ENCODE measurements at places on chromosomes 2 and 18.

GRCh38 chr2:42239811-42240210, 70.7 kb downstream of the EML4 start:
- DNase-seq = no peak

GRCh38 chr18:76656925-76657827, 162.1 kb upstream of the ZNF516 start:
- DNase-seq = no peak

- no peak for DNase-seq
Measured at GRCh38 chr2:205792908-205793307, 110.6 kb downstream of the NRP2 start.

DNA sequence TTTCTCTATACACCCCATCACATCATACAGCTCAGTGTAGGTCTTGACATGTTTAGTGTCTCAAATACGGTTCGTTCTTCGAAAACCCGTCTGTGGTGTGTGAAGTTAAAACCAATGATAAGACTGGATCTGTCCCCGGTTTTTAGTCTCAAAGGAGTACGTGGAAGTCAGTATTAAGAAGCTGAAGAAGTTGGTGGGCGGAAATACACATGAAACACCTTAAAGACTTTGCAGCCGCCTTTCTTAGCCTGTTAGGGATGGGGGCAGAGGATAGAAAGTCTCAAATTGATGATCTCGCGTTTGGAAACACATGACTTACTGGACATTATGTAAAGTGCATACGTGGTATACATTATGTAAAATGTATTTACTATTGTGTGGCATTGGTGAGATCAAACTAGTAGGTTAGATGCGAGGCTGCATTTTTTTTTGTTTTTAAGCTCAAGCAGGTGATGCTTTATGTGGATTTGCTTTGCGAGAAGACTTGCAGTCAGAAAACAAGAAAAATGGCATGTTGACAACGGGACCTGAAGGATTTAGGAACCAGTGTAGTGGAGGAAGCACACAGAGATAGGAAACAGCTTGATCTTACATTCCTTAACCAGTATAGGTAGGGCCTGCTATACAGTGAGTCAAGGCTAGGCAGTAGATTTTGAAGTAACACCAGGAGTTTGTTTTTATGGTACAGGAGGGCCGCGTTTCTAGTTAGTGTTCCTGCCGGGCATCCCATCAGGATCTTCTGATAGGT, 1.2 kb downstream of the CNOT11 start:
- no peak for DNase-seq

DNA sequence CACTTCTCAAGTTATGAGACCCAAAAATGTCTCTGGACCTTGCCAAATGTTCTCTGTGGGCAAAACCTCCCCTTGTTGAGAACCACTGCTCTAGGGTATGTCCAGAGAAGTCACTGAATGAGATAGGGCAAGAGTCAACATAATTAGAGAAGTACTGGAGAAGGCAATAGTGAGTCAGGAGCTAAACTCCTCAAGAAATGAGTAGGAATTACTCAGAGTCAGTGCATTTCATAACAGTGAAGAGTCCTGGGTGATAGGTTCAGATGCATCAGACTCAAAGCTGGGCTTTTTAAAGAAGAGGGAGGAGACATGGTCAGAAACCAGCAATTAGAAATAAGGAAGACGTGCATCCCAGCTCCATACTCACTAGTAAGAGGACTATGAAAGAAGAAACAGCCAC, 38.6 kb upstream of the IHH start:
- DNase-seq = no peak

DNA sequence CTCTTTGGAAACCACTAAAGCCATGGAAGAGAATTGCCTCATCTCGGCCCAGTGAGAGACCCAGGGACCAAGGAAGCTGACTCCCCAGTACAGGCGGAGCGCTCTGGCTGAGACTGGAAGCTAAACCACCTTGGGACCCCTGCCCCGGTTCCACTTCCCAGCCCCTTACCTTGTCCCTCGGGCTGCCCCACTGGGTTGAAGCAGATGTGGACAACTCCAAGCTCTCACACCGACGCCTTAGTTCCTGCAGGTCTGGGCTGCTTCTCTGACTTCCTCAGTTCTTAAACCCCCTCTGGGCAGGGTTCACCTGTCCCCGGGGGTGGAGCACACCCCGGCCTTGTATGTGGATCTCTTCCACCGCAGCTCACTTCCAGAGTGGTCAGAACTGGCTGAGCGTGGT, 266.2 kb downstream of the PHLPP1 start:
- DNase-seq = no peak

DNA sequence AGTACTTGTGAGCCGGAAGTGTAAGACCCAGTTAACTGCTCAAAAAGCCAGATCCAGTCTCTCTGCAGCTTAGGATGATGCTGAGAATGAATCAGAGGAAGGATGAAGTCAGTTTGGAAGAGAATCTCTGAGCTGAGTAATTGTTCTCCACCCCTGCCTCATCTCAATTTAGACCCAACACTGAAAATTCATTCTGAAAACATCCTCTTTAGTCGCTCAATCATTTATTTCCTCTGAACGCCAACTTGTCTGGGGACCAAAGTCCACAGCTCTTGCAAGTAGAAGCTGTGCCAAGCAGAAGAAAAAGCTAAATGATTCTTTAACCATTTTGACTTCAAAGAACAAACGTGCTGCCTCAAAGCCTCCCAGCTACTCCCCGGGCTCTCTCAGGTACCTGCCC, 177.1 kb upstream of the KLHL29 start:
- DNase-seq = no peak

GRCh38 chr2:190159453-190159852, 96.9 kb upstream of the MSTN start:
- no peak for DNase-seq

- no peak for DNase-seq
Measured at GRCh38 chr18:76131738-76132137, 363.3 kb downstream of the ZNF516 start.

DNA sequence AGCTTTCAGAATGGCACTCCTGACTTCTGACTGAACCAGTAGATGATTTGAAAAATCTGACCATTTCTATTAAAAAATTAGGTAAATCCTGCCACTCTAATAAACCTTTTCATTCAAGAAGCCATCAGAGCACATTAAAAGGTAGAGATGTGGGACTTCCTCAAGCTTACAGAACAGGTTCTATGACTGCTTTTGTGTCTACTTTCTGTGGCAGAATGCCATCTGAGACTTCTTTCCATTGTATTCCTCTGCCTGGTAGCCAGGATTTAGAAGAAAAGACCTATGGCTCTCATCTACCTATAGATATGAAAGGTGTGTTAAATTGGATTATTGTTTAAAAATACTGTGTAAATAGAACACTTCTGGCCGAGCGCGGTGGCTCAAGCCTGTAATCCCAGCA, 99.9 kb upstream of the NABP1 start:
- DNase-seq = no peak

DNA sequence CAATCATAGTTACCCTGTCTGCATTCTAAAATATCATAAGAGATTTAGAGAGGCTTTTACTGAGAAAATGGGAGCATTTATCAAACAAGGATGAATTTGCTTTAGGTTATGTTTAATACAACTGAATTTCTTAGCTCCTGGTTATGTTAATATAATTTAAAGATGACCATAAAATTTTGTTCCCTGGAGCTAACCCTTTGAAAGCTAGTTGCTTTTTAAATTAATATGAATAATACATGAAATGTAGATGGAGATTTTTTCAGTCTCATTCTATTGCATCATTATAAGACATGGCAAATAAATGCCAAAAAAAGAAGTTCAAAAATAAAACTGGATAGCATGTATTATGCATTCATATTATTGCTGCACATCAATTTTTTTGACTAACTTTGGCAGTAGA, 344.1 kb upstream of the NXPH2 start:
- no peak for DNase-seq

DNA sequence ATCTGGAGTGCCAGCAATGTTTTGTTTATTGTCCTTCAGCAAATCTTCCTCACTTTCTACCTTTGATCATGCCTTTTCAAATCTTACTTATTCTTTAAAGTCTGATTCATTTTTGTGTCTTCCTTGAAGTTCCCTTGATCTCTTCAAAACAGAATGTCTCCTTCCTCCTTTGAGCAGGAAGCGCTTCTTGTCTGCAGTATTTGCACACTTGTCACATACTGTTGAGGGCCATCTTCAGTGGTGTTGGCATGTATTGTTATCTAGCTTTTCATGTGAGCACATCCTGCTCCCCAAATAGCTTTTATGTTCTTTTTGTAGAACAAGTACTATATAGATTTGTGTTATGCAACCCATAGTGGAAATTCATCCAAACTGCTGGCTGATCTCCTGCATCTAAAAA, 5.9 kb upstream of the CERS6 start:
- no peak for DNase-seq

- DNase-seq = no peak
Measured at GRCh38 chr2:8328217-8328616, 353.6 kb upstream of the ID2 start.

DNA sequence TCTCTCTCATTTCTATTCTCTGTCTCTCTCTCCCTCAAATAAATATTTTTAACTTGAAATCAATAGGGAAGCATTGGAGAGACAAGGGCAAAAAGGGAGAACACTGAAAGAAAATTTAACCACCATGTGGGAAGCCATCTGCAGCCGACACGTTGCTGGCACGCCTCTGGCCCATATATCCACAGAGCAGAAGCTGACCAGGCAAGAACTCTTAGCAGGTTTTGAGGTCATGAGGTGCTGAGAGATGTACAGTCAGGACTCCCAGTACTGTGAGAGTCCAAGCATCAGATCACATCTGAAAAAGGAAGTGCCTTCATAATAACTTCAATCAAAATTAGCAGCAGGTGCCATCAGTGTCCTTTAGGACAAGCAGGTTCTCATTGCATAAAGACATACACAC, 156.6 kb downstream of the AKAIN1 start:
- no peak for DNase-seq

GRCh38 chr2:54271843-54272627, 16.0 kb upstream of the TSPYL6 start:
- DNase-seq = no peak

GRCh38 chr2:26344581-26345282, 1.2 kb upstream of the SELENOI start:
- peak; percentile 37 for DNase-seq

- no peak for DNase-seq
Measured at GRCh38 chr2:212249451-212249850, 289.2 kb downstream of the ERBB4 start.

DNA sequence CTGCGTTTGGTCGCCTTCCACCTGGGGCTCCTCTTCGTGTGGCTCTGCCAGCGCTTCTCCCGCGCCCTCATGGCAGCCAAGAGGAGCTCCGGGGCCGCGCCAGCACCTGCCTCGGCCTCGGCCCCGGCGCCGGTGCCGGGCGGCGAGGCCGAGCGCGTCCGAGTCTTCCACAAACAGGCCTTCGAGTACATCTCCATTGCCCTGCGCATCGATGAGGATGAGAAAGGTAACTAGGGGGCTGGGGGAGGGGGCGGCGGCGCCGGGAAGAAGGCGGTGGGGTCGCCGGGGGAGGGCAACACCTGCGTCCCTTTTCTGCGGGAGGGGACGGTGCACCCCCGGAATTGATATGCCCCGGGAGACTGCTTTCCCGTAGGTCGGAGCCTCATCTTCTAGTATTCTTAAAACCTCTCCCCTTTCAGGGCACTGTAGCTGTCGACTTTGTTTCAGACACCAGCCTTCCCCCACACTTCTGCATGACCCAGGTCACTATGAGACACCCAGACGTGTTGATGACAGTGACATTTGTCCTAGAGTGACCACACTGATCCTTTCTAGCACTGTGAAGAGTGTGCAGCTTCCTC, 755 bp downstream of the SPAST start:
- DNase-seq = no peak

DNA sequence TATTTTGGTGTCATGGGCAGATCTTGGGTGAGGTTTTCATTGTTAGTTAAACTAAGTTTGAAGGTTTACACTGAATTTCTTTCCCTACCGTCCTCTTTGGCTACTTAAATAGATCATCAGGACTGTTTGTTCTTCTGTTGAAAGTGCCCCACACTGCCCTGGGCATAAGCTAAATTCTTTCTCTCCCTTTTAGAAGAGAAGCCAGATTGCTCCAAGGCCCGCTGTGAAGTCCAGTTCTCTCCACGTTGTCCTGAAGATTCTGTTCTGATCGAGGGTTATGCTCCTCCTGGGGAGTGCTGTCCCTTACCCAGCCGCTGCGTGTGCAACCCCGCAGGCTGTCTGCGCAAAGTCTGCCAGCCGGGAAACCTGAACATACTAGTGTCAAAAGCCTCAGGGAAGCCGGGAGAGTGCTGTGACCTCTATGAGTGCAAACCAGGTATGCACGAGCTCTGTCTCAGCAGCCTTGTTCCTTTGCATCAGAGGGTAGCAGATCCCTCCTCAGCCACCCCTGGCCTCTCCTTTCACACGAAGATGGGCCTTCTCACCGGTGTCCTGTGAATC, 85.6 kb downstream of the CRIM1 start:
- no peak for DNase-seq

- no peak for DNase-seq
Measured at GRCh38 chr18:56327191-56327885, 311.1 kb downstream of the TXNL1 start.

- DNase-seq = no peak
Measured at GRCh38 chr2:106703161-106703560, 182.8 kb downstream of the ST6GAL2 start.

- DNase-seq = no peak
Measured at GRCh38 chr2:127586746-127587295, 51.3 kb downstream of the MYO7B start.

DNA sequence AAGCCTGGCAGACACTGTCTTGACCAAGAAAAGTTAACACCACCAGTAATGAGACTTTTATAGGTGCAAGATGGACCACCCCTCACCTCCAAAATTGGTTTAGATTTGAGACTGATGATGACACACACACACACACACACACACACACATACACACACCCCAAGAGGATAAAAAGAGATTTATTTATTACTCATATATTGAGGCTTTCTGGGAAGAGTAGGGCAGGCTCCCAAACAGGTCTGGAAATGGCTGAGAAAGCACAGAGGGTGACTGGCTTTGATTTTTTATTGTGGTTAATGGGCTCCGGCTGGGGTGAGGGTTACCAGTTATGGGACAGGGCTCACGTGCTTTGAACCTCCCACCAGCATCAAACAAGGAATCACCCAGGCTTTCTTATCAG, 54.2 kb upstream of the ADAM23 start:
- DNase-seq = no peak

DNA sequence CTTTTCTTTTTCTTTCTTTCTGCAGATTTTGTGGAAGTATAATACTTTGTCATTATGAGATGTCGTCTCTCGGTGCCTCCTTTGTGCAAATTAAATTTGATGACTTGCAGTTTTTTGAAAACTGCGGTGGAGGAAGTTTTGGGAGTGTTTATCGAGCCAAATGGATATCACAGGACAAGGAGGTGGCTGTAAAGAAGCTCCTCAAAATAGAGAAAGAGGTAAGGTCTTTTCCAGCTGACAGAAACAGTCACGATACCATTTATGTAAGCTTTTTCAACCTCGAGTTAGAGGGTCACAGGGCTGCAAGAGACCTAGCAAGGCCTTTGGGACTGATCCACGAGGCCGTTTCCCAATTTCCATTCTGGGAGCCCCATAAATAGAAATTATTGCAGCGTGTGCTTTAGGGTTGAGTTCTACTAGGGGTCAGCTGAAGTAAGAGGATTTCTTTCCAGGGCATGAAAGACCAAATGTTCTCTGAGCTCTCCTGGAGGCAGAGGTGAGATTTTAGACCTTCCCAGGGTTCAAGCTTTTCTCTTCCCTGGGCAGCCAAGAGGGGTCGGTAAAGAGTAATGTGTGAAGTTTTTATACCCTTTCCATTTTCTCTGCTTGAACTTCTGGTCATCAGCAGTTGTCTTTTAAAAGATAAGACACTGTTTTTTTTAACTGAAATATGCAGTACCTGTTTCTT, 15.5 kb downstream of the MAP3K20 start:
- DNase-seq = no peak

All from activated naive CD4-positive, alpha-beta T cell treated with anti-CD3 and anti-CD28 coated beads, Interleukin-2, amount 50 U/mL, for 16 hours (primary cell).